ENCODE measurements at places on chromosomes 2 and 18.

DNA sequence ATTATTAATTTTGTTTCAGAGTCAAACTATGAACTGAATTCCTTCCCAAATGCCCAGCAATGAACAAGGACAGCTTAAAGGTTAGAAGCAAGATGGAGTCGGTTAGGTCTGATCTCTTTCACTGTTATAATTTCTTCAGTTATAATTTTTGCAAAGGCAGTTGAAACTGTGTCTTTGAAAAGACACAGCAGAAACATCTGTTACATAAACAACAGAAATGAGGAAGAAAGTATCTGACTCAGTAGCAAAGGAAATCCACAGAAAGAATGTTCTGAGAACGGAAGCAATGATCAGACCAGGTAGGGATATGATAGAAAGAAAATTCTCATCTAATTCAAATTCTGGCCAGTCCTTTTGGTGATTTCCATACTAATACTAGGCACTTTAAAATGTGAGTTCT is 5.2 kb upstream of the RMC1 start:
- no peak for DNase-seq

- DNase-seq: no peak
Measured at GRCh38 chr2:223941579-223942277, 3.4 kb downstream of the WDFY1 start.

- no peak for DNase-seq
Measured at GRCh38 chr2:28896906-28897305, 2.4 kb downstream of the WDR43 start.

GRCh38 chr2:219486380-219486959 is 12.2 kb upstream of the GMPPA start:
- DNase-seq: no peak

DNA sequence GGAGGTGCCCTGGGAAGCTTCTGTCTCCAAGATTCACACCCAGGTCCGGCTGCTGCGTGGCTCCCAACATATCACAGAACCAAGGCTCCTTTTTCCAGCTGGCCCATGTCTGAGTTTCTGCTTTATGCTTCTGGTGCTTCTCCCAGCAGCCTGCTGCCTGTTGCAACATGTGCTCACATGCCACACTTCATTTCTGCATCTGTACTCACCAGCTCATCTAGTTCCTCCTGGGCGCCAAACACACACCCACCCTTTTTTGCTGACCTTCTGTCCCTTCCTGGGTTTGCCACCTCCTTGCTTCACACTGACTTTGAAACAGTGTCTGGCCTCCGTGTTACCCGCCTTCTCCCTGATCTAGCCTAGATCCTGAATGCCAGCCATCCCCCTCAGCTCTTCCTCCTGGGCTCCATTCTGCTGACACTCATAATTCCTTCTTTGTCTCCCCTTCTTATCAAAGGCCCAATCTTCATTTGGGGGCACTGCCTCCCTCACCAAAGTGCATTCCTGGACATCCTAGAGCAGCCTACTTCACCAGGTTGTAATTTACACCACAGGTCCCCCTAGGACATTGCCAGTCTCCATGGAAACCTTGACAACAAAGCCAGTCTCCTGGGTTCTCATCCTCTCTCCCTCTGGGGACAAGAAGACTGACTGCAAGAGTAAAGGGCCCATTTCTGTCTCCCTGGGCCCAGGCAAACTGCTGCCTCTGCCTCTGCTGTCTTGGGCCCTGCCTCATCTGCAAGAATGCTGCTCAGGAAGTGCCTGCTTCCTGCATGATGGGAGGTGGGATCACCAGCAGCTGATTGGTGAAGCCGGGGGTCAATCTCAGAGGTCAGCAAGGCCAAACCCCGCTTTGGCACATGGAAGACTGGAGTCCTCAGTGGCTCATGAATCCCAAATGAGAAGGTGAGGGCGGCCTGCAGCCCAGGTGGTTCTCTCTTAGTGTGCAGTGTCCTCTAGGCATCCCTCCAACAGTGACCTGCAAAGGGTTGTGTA is 13.9 kb upstream of the PROM2 start:
- no peak for DNase-seq

GRCh38 chr2:20532634-20533437 is 86.0 kb downstream of the RHOB start:
- DNase-seq: no peak

DNA sequence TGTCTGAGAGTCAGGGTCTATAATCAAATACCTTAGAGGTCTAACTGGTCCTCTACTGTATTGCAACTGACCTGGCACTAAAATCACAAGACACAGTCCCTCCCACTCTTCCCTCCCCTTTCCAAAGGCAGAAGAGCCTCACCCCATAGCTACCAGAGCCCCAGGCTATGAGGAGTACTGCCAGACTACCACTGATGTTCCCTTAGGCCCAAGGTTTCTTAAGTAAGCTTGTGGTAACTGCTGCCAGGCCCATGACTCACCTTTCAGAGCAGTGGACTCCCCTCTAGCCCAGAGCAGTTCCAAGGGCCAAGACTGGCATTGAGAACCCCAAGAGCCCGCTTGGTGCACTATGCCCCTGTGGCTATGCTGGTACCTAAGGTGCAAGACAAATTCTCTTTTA is 1193.4 kb downstream of the DSC3 start:
- no peak for DNase-seq

DNA sequence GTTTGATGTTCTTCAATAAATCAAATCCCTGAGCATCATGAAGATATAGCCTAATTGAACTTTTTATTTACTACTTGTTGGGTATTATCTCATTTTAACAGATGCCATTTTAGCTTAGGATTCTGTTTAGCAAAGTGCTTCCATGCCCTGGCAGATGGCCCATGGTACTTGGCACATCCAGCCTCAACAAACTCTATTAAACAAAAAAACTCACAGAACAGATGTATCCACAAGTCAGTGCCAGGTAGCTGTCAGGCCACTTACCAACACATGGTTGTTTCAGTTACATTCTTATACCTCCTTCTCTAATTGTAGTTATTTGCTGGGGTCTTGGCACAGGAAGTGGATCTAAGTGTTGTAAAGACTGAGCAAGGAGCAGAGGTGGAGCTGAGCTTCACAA is 29.6 kb downstream of the GAD1 start:
- no peak for DNase-seq
